ENCODE measurements at places on chromosomes 3 and 15.
A peak's percentile ranks its signal among the peaks of the same experiment; 100 is the strongest.

- DNase-seq: no peak
These were observed 542.3 kb downstream of the EDEM1 start for GRCh38 chr3:5729852-5730251.

- DNase-seq: no peak
These were observed 207.7 kb upstream of the TRIM42 start for GRCh38 chr3:140470211-140470610.

DNA sequence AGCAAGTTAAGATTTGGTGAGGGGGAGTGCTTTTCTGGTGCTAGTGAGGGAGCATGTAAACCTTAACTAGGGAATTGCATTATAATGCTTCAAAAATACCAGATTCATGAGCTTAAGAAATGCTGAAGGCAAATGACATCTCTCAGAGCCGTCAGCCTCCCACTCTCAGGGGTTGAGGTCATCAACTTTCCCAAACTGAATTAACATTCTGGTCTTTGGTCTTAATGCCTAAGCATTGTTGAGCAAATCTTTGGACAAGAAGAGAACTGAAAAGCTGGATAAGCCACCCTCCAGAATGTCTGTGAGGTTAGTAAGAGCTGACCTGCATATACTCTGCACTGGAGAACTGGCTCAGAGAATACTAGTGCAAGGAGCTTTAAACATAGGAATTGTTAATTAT, 124.9 kb upstream of the GAP43 start:
- no peak for DNase-seq

GRCh38 chr3:28347374-28348264, 902 bp upstream of the ZCWPW2 start:
- DNase-seq: no peak

- DNase-seq: no peak
These were observed 198.9 kb upstream of the CBLB start for GRCh38 chr3:106067711-106068110.

GRCh38 chr15:33159726-33160453, 34.6 kb downstream of the FMN1 start:
- no peak for DNase-seq

GRCh38 chr15:85831415-85832113, 36.8 kb upstream of the KLHL25 start:
- peak; percentile 68 for DNase-seq

DNA sequence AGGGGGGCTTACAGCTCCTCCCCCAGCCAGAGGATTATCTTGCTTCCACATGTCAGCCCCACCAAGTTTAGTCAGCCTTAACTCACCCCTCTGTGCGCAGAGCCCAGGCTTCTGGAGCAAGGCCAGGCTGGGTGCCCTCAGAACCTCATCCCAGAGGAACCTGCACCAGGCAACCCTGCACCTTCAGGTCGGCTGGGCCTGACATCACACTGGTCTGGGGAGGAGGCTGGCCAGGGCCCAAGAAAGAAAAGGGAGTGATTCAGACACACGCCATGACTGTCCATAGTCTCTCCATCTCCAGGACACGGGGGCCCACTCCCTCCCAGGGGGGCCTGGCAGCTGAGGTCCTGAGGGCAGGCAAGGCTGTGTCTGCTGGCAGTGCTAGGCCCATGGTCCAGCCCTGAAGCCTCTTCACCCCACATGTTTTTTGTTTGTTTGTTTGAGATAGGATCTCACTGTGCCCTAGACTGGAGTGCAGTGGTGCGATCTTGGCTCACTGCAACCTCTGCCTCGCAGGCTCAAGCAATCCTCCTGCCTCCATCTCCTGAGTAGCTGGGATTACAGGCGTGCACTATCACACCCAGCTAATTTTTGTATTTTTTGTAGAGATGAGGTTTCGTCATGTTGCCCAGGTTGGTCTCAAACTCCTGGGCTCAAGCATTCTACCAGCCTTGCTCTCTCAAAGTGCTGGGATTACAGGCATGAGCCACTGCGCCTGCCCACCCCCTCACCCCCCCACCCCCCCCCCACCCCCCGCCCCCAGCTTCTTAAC, 11.1 kb downstream of the TNK2 start:
- DNase-seq: no peak

DNA sequence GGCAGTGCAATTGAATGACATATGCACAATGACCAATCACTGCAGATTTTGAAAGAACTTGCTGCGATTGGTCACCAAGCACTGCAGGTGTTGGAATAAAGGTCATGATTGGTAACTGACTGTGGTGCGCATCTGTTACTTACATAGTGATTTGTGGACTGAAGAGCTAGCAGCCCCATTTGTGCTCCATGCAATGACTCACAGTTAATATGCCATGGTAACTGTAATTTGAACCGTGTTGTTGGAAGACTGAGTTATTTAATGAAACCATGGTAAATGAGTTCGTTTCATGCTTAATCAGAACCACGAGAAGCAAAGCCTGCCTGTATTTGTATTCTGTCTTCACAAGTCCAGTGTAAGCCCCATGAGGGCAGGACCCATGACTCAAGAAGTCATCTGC, 220.5 kb downstream of the TJP1 start:
- no peak for DNase-seq

DNA sequence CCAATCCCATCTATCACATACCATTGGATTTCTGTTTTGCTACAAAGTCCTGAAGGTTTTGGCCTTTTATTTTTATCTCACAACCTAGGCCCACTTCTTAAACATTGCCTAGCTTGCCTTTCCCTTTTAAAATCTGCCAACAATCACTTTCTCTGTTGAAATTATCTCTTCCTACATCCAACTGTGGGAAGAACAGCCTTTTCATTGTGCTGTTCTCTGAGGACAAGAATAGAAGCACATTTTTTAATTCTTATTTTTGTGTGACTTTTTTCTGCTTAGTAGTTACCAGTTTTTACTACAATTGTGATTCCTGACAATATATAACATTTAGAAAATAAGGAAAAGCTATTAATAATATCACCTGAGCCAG, 159.2 kb downstream of the CNTN6 start:
- no peak for DNase-seq

- DNase-seq: no peak
These were observed 213.4 kb upstream of the UBE2E2 start for GRCh38 chr3:22989716-22990115.

DNA sequence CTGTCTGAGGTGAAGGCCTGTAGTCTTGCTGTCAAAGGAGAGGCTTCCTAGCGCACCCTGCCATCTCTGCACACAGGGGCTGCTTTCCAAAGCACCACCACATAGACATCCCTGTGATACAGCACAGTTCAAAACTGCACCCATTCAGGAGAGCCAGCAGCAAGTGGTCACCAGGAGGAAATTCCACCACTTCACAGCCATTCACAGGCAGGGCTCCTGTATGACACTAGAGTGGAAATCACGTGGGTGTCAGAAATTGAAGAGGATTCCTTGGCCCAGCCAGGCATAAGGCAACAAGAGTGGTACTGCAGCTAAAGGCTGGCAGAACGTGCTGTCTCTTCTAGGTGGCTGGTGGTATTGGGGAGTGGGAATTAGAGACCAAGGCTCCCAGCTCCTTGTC, 102.8 kb downstream of the RFTN1 start:
- DNase-seq: no peak

DNA sequence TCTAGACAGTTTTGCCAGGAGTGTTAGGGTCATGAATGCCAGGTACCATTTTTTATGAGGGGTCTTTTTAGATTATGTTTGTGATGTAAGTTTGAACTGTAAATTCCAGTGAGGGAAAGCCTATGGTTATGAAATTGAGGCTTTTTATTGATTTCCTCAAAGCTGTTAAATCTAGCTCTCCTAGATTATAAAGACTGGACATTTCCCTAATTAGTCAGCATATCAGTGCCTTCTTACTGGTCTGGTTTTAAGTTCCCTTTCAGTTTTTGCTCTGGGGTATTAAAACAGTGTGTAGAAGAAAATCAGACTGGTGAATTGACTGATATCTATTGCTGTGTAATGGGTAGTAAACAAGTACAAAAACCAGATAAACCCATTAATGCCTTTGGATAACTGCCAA, 39.2 kb downstream of the LRRC49 start:
- DNase-seq: no peak

GRCh38 chr3:137990427-137990826, 19.5 kb upstream of the CLDN18 start:
- no peak for DNase-seq

GRCh38 chr15:72872066-72872845, 88.7 kb upstream of the ADPGK start:
- no peak for DNase-seq

GRCh38 chr3:56706629-56707028, 23.6 kb upstream of the TASOR start:
- DNase-seq: no peak

- DNase-seq: no peak
These were observed 485.0 kb upstream of the ATP11B start for GRCh38 chr3:182308328-182308727.

GRCh38 chr3:150443331-150443741, 35.2 kb downstream of the TSC22D2 start:
- DNase-seq: no peak

- no peak for DNase-seq
These were observed 46.0 kb downstream of the TSC22D2 start for GRCh38 chr3:150454085-150454484.

- DNase-seq: peak; percentile 61
These were observed 144.4 kb downstream of the DNAJB8 start for GRCh38 chr3:128322030-128323022.

GRCh38 chr3:149571381-149571780, 86.4 kb downstream of the WWTR1 start:
- no peak for DNase-seq

- DNase-seq: no peak
These were observed 564.7 kb upstream of the NECTIN3 start for GRCh38 chr3:110506890-110507289.

GRCh38 chr3:126618760-126619159, 36.2 kb downstream of the TXNRD3 start:
- no peak for DNase-seq

- DNase-seq: no peak
These were observed 854.2 kb downstream of the SI start for GRCh38 chr3:164224126-164224525.

GRCh38 chr3:27360113-27361078, 8.8 kb downstream of the NEK10 start:
- peak; percentile 66 for DNase-seq

GRCh38 chr3:136671921-136672320, 80.3 kb downstream of the STAG1 start:
- DNase-seq: no peak

DNA sequence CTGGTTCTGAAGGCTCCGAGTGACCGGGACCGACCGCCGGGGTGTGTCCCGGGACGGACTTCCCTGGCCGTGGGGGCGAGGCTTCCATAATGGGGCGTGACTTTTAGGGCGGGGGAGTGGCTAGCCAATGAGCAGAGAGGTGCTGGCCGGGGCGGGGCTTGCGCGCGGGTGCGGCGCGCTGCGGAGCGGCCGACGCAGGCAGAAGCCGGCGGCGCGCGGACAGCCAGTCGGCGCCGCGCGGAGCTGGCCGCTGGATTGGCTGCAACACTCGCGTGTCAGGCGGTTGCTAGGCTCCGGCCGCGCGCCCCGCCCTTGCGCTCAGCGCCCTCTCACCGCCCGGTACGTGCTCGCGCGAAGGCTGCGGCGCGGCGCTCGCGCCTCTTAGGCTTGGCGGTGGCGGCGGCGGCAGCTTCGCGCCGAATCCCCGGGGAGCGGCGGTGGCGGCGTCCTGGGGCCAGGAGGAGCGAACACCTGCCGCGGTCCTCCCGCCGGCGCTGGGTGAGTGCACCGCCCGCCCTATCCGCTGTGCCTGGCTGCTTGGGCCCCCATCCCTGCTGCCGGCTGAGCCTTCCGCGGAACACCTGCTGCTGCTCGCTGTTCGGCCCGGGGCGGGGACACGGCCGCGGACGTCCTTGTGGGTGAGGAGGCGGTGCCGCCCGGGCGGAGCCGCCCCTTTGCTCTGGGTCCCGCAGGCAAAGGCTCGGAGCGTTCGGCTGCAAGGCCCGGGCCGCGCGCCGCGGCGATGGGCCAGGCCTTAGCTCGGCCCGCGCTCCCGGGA, at the start of gene DAG1:
TSS of gene DAG1 (plus strand) at position 332 of the 778 bp plus-strand sequence. CDS start 40,268 bp downstream, outside the sequence.
- DNase-seq: peak; percentile 98

- DNase-seq: no peak
These were observed 7.7 kb upstream of the SEC13 start for GRCh38 chr3:10328460-10329071.

DNA sequence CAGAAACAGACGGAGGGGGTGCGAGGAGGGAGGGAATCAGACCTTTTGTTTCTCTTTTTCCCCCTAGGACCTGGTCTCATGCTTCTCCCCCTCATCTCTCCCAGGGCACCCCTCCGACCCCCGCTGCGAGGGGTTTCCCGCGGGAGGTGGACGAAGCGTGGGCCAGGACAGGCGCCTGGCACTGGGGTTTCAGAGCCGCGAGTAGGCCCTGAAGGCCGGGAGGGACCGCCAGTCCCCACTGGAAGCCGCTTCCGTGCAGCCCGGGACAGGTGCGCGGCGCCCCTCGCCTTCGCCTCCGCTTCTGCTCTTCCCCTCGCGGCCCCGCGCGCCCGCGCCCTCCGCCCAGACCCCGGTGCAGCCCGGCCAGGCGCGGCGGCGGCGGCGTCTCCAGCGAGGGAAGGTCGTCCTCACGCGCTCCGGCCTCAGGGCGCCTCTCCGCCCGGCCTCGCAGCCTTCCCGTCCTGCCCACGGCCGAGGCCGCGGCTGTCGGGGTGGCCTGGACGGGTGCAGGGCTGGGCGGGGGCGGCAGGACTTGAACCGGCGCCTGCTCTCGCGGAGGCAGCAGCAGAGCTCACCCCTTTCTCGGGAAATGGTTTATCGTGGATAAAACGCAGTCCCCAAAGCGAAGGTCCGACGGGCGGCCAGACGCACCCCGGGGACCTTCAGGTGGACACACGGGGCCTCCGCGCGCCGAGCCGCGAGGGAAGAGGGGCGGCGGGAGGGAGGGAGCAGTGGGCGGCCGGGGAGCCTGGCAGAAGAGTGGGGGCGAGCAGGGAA, 31.5 kb upstream of the ADAMTS17 start:
- no peak for DNase-seq

GRCh38 chr3:12509466-12509865, 25.2 kb downstream of the TSEN2 start:
- no peak for DNase-seq

DNA sequence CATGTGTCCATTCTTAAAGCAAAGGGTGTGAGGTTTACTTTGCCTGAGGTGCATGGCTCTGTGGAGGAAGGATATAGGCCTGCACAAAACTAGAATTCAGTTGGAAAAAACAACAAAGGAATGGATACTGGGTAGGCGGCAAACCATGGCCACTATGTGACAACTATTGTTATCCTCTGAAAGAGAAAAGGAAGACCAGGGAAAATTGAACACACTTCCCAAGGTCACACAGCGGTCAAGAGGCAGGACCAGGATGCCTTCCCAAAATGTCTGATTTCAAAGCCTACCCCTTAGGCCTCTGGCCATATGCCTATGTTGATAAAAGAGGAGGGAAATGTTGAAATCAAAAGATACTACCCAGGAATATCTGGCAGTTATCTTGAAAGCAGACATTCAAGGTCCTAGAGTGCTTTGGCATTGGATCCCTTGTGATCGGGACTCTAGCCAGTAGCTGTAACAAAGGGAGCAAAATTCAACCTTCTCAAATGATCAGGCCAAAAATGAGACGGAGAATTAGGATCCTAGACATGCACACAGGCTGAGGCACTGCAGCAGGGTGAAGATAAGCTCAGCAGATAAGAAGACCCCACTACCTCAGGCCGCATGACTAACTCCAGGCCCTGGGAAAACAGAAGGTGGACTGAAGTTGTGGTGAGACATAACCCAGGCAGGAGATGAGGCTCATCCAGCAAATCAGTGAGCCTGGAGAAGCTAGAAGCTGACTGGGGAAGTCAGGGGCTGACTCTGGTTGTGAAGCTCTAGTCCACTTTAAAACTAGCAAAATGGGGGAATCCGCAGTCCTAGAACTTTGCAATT, 292.2 kb downstream of the NEK10 start:
- DNase-seq: no peak

- peak; percentile 18 for DNase-seq
These were observed 8.6 kb upstream of the TEX9 start for GRCh38 chr15:56356616-56357015.

- no peak for DNase-seq
These were observed 2.7 kb downstream of the FBXO40 start for GRCh38 chr3:121595765-121596406.

Measured in Calu3 (cell line).